Sigmoid colon (tissue), 7 donors: ENCODE measurements at places on chromosomes 7 and 10. TPM values are rescaled to one million over a fixed set of nuclear protein-coding genes. Genes with fewer than 3 reads are reported as not detected.
A peak's percentile ranks its signal among the peaks of the same experiment; 100 is the strongest.

DNA sequence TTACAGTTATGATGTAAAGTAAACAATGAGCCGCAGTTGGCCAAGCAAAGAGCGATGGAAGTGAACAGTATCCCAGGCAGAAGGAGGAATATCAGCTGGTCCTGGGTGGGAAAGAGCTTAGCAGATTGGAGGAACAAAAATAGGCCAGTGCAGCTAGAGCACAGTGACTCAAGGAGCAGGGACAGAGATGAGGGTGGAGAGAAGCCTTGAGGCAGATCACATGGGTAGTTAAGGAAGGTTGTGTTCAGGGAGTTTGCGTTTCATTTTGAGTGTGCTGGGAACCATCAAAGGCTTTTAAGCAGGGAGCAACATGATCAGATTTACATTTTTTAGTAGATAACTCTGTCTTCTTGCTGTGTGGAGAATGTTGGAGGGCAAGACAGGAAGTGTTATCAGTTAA is 113.6 kb downstream of the OAT start:
- DNase-seq, result no peak

DNA sequence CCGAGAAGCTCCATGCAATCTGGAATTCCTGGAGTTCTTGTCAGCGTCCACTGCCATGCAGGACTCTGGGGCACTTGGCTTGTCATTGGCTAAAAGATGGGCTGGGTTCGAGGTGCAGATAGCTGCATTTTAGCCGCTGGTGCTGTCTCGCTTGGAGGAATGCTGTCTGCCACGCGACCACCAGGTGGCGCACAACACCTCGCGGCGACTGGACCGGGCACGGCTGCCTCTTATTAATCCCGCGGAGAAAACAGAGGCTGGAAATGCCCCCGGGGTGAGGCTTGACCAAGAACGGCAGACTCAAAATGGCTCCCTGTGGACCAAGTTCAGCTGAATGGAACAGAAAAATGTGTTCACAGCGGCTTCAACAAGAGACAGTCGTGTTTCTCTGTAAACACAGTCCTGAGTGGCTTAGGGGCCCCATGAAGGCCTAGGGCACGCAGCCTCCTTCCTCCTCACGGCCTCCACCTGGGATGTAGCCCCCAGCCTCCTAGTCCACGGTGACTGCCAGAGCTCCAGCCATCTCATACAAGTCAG is 46.2 kb downstream of the AOC1 start:
- peak; percentile 91 for DNase-seq

Gene ZP3
- total RNA-seq, result 1.4 TPM

Gene SFTPD
- total RNA-seq, result not detected

Gene GIMAP7
- 15.1 TPM for total RNA-seq

Gene CALML5
- total RNA-seq, result not detected

- DNase-seq, result no peak
These were observed 64.6 kb downstream of the GSAP start for GRCh38 chr7:77351539-77352004.

DNA sequence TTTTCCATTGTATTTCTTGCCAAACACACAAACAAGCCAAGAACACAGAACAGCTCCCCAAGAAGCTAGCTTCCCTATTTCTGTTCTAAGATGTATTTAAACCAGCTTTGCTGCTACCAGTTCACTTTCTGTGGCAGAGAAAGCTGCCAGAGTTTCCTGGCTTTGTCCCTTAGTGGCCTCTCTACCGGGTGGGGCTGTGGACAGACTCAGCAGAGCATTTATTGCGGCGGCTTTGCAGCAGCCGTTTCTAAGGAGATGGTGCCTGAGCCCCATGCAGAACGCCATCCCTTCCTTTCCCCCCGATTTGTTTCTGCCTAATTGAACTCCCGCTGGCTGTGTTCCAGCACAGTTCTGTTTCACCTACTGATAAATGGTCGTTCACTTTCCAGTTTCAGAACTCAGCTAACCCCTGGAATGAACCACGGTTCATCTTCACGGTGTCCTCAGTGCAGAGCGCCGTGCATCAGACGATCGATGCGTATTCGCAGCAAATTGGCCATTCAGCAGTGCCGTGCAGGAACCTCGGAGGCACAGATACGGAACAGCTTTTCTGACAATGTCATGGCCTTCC is 33.8 kb upstream of the SFMBT2 start:
- DNase-seq, result no peak

DNA sequence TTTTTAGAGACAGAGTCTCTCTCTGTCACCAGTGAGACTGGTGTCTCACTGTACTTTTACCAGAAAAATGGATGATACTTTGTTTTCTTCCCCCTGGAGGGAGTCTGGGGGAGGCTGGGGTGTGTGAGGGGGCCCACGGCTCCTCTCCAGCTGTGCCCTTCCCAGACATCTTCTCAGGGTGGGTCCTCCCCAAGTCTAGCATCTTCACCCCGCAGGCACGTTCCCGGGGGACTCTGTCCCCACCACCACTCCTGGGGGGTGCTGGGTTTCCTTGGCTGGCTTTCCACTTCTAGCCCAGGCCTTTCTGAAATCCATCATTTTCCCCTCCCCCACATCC is 61.8 kb upstream of the MKRN1 start:
- DNase-seq, result no peak

- no peak for DNase-seq
These were observed 13.8 kb downstream of the PDSS1 start for GRCh38 chr10:26711324-26711723.

- no peak for DNase-seq
These were observed 33.2 kb downstream of the KMT2C start for GRCh38 chr7:152402384-152403250.

GRCh38 chr7:87344446-87344845 is 1.0 kb upstream of the CROT start:
- no peak for DNase-seq

DNA sequence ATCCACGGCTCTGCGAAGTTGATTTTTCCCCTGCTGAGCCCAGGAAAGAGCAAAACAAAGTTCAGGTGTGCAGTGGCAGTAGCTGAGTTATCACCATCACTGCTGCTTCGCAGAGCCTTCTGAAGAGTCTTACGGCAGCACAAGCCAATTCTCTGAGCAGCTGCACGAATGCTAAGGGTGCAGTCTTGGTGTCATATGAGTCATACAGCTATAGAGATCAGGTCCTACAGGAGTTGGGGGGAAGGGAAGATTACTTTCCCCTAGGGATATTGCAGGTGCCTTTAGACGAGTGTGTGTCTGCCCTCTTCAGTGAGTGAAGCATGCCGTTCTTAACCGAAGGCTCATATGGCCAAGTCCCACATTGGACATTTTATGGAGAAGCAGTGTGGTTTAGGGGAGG is 227.8 kb downstream of the CELF2 start:
- no peak for DNase-seq

Gene CLDN12
- total RNA-seq, result 22.3 TPM

DNA sequence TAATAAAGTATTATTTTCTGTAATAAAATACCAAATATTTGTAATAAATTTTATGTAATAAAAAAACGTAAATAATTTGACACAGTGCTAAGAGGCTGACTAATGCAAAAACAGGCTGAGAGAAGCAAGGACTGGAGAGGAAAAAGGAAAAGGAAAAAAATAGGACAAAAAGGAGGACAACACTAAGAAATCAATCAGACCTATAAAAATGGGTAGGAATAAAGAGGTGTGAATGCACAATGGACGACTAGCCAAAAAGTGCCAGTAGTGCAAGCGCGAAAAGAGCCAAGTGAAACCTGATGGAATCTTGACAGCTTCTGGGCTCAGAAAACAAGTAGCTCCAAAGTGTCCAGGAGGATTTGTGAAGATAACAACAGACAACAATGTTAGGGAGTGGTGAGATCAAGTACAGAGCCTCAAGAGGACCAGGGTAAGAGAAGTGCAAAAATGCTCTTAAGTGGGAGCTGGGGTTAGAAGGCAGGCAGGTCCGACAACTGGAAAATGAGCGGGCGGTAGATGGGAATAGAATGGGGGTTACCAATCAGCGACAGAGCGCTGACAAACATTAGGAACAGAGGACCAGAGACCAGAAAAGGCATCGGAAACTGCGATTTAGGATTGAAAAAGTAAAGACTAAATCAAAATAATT is 1.2 kb downstream of the BRAF start:
- no peak for DNase-seq

DNA sequence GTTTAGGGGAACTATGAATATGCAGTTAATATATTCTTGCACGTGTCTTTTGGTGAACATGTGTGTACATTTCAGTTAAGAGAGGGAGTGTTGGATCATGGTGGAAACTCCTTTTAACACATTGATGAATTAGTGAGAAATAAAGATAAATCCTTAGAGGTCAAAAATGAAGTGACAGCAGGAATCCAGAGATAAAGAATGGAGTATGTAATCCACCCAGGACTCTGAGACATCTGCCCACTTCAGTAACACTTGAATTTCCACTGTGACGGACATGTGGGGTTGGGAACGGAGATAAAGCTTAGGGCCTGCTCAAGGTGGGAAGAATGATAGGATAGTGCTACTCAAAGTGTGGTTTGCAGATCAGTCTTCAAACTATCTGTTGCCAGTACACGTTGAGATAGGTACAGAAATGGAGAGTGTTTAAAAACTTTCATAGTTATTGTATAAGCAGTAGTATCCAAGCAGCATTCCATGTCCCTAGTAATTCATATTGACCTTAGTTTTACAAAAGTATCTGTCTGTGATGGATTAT is 6.6 kb upstream of the RELN start:
- DNase-seq, result no peak

DNA sequence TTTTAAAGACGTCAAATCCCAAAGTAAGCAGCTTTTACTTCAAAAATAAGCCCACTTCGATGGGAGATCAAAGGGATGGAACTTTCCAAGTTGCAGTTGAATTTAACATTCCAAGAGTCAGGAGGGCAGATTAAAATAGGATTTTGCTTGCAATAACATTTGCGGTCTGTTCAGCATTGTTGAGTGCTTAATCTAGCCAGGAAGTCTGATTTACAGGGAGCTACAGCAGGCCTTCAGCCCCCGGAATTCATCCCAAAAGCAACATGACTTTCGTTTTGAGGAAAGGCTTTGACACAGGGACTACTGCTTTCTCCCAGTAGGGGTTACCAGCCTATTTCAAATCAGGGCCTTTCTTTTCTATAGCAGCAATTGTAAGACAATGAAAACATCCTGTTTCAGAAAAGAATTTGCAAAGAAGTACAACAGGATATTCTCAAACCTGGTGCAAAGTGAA is 279.6 kb upstream of the PITRM1 start:
- DNase-seq, result no peak

- no peak for DNase-seq
These were observed 50.0 kb upstream of the KMT2E start for GRCh38 chr7:104963991-104964385.

GRCh38 chr10:92845921-92846320 is 2.4 kb upstream of the EXOC6 start:
- DNase-seq, result no peak

DNA sequence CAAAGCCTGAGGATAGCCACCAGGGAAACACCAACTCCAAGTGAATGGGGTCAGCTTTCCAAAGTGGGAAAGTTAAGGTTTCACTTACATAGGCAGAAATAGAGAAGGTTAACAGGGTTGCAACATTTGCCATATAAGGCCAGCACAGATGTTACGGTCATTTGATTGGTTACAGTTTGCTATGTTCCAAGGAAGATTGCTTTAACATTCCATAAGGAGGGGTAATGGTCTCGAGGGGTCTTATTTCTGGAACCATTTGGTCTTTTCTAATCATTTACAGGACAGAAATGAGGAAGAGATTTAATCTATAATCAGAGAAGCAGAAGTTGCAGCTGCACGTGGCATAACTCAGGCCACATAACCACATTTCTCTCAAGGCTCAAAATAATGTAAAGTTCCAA is 679.4 kb upstream of the C7orf33 start:
- no peak for DNase-seq

Gene ABCB8
- total RNA-seq, result 18.3 TPM

DNA sequence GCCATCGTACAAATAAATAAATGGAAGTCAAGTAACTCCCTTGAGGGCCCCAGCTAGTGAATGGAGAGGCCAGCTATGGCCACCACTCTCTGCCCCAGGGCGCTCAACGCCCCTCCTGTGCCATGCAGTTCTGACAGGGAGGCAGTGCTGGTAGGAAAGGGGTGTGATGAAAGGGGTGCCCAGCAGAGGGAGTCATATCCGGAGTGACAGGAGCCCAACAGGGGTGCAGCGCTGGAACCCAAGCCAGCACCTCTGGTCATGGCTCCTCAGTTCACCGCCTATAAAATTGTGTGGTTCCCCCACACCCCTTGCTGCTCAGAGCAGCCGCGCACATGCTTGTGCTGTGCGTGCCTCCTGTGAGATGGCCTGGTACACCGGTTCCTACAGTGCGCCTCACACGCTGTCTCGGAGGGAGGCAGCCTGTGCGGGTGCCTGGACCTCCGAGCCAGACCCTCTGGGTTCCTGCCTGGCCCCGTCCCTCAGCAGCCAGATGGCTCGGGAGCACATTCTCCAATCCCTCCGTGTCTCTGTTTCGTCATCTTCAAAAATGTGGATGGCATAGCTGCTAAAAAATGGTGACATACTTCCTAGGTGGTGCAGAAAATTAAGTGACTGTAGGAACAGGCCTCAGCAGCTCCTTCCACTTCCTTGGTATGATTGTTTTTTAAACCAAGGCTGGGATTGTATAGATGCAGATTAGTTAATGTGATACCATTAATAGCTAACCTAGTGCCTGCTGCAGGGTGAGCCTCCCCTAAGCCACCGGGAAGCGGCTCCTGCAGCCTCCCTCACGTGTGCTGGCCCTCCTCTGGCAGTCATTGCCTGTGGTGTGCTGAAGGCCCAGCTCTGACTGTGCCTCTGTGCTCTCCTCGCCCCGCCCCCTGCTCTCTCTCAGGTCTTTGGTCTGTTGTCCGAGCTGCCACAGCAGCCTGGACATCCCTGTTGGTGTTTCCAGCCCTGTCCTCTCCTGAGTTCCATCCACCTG is 125.8 kb downstream of the EGFR start:
- DNase-seq, result no peak

Gene RADIL
- 10.8 TPM for total RNA-seq

DNA sequence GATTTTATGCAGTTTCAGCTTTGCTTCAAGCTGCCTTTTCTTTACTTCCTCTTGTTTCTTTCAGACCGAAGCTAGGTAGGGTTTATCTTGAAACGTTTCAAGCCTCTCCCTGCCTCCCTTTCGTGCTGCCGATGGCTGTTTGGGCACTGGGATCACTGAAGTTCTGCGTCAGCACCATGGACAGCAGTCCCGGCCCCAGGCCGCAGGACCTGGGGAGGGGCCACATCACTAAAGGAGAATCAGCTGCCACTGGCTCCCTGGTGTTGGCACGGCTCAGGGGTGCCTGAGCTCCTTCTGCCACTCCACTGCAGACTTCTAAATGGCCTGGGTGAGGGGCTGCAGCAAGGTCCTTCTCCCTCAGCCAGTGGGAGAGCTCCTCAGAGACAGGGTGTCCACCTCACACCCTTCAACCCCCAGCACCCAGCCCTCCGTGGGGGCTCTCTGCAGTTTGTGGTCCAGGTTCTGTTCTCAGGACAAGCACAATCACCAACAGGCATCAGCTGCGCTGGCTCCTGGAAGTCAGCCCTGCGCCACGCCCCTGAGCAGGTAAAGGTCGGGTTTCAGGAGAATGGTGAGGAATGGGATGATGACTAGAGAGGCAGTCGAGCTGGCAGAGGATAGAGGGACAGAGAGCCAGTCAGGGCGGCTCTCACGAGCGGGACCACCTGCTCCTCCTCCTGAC is 387.2 kb downstream of the TCERG1L start:
- no peak for DNase-seq
